CD4-positive, alpha-beta T cell treated with Interleukin-10 for 1 hour (primary cell): ENCODE measurements at places on chromosomes 6 and 20.

GRCh38 chr6:111952821-111953540, 79.7 kb upstream of the FYN start:
- DNase-seq: no peak

DNA sequence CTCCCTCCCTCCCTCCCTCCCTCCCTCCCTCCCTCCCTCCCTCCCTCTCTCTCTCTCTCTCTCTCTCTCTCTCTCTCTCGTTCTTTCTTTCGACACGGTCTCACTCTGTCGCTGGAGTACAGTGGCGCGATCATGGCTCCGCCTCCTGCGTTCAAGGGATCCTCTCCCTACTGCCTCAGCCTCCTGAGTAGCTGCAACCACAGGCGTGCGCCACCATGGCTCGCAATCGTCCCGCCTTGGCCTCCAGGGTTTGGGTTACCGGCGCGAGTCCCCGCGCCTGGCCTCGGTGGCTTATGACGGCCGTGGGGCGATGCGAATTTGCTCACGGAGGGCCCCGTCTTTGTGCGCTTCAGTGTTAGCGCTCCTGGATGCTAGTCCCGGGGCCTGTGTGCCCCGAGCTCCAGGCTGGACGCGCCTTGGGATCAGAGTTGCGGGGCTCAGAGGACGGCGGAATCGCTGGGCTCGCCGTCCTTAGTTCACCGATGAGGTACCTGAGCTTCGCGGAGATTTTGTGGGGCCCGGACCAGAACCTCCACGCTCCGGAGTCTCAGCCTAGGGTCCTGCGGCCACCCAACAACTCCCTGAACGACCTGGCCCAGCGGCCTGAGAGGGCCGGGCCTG, 45.2 kb downstream of the MCUR1 start:
- no peak for DNase-seq

DNA sequence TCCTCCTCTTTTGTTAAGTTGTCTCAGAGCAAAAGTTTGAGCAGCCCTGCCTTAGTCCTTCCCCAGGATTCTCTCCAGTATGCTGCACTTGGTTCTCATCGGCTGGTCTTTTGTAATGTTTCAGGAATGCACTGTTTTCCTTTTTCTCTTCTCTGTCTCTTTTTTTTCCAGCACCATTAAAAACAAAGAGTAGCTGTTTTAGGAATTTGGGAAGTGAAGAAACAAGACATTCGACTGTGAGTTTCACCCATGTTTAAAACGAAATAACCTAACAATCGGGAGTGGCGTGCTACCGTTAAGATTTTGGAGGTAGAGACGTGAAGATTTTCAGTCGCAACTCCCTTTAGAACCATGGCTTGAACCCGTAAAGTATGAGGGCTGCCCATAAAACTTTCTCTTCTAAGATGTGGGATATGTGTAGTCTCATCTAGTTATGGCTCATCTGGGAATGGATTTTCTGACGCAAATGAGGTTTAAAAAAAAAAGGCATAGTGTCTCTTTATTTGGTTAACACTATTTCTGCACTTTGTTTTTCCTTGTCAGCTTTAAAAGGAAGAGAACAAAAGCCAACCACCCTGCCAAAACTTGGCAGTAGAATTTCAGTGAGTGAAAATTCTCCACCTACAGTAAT, 35.9 kb upstream of the RAB23 start:
- DNase-seq: no peak

- no peak for DNase-seq
Measured at GRCh38 chr6:40803897-40804702, 216.9 kb upstream of the LRFN2 start.

GRCh38 chr20:20405623-20406022, 37.7 kb downstream of the INSM1 start:
- no peak for DNase-seq

GRCh38 chr6:112283621-112284020, 29.3 kb upstream of the LAMA4 start:
- no peak for DNase-seq

GRCh38 chr6:113328886-113329381, 528.2 kb upstream of the MARCKS start:
- DNase-seq: no peak
